ENCODE measurements at places on chromosomes 3 and 15.

DNA sequence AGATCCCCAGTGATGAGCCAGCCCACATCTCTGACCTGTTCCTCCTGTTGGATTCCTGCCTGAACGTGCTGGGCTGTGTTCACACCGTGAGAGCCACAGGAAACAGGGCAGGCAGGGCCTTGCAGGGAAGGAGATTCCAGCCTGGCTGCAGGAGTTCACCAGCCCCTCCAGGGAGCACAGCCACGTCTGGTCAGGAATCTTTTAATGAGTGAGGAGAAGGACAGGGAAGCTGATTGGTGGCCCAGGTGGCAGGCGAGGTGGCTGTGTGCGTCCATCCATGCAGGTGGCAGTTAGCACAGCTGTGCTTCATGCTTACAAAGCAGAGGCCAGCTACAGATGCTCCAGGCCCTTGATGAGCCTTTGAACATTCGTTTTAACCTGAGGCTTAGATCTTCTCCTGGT, 10.5 kb downstream of the LRRK1 start:
- no peak for DNase-seq

- no peak for DNase-seq
Observed at GRCh38 chr3:171729452-171730334, 80.6 kb downstream of the PLD1 start.

DNA sequence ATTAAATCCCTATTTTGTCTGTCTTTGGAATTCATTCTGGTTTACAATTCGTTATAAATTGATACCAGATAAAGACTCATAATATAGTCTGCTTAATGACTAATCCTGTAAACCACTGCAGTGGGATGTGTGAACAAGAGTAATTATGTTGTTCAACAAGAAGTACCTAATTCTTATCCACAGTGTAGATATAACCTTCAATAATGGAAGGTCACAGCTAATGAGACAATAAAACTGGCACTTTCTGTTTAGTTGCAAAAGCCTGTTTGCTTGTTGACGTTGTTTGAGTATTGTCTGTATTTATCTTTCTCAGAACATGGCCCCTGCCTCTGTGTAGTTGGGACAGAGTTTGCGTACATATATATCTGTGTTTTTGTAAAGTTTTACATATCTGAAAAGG, 26.7 kb downstream of the PIAS1 start:
- no peak for DNase-seq

DNA sequence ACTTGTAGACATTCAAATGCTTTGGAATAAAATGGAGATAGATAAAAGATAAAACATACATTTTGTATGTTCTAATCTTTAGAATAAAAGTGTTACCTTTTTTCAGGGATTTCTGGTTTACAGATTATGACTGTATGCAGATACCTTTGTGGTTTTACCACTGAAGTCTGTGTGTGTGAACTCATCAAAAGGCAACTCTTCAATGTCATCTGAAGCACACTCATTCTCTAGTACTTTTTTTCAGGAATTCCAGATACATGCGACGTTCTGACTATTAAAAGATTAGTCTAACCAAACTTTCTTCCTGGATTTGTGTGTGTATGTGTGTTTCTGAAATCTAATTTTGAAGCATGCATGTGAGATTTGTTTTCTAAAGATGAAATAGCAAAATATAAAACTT, 188.6 kb downstream of the NLGN1 start:
- no peak for DNase-seq

DNA sequence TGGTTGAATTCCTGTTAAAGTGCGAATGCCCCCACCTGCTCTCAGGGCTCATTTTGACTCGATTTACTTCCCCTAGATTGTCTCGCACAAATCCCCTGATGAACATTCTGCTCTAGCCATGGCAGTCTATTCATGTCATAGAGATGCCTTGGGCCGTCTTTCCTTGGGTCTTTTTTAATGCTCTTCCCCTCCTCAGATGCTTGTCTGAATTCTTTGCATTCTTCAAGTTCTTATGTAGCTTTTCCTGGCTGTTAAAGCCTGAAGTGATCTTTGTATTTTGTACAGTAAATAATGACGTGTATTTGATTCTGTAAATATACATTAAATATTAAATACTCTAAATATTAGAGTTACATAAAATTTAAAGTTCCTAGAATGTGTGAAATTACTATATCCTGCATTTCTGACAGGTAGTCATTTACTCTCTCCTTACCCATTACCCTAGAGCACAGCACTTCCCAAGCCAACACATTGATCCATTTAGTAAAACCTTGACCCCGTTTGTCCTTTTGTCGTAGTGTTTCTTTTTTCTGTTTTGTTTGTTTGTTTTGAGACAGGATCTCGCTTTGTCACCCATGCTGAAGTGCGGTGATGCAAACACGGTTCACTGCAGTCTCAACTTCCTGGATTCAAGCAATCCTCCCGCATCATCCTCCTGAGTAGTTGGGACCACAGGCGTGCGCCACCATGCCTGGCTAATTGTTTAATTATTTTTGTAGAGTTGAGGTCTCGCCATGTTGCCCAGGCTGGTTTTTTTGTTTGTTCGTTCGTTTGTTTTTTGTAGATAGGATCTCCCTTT, 47.9 kb downstream of the YEATS2 start:
- no peak for DNase-seq

GRCh38 chr15:44289259-44289790, 806 bp downstream of the GOLM2 start:
- no peak for DNase-seq

DNA sequence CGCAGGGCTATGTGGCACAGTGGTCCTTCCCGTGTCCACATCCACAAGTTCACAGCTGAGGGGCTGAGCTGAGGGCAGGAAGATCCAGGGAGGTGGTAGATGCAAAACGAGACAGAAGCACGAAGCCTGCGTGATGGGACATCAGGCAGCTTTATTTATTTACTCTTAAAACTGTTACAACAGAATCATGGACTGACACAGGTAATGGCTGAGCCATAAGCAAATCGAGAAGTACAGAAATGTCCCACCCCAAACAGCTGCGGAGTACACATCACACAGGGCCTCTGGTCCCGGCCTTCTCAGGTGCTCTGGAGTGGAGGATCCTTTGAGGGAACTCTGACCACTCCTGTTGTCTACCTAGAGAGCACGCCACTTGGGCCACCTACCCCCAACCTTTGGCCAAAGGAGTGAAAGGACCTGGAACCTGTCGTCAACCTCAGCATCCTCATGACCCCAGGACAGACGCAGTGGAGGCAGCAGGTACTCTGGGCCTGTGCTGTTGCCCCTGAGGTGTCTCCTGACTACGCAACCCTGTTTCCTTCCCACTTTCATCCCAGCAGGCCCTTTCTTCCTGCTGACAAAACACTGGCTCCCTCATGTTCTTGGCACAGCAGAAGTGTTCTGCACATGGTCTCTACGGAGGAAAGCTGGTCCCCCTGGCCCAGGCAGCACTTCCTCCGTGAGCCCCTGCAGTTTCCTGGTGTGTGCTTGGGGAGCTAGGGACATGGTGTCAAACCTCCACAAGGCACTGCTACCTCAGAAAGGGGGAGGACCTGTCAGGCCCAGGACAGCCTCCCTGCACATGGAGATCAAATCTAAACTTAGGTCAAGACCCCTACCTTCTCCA, 47.8 kb downstream of the DHX30 start:
- no peak for DNase-seq

DNA sequence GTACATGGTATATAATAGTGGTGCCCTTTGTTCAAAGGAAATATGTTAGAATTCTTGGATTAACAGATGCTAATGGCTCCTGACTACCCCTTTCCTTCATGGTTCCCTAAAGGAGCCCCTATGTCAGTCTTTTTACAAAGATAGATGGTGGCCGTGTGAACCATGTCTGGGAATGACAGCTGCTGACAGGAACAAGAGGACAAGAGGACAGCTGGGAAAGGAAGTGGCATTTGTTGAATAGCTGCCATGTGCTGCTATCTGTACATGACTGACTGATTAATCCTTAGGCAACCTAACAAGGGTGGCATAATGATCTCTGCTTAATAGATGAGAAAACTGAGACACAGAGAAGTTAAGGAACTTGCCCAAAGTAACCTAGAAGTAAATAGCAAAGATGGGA, 321.7 kb downstream of the ZNF621 start:
- no peak for DNase-seq

GRCh38 chr15:74454764-74455500, 6.0 kb downstream of the UBL7 start:
- DNase-seq: no peak

- no peak for DNase-seq
Observed at GRCh38 chr3:196662033-196662432, 22.5 kb downstream of the NRROS start.

DNA sequence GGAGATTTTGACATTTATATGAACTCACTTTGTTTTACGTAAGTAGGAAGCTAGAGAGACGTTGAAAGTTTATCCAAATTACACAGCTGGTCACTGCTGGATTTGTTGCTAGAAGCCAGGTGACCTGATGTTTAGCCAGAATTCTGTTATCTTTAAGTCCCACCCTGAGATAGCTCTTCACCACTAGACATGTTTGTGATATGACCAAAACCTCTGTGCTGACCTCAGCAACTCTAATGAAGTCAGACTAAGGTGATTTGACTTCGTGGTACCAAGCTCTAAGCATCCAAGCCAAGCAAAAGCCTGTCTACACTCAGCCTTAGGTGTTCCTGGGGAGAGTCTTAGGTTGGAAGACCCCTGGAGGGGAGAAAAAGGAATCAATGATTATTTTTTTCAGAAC, 102.4 kb downstream of the ARRDC4 start:
- no peak for DNase-seq

DNA sequence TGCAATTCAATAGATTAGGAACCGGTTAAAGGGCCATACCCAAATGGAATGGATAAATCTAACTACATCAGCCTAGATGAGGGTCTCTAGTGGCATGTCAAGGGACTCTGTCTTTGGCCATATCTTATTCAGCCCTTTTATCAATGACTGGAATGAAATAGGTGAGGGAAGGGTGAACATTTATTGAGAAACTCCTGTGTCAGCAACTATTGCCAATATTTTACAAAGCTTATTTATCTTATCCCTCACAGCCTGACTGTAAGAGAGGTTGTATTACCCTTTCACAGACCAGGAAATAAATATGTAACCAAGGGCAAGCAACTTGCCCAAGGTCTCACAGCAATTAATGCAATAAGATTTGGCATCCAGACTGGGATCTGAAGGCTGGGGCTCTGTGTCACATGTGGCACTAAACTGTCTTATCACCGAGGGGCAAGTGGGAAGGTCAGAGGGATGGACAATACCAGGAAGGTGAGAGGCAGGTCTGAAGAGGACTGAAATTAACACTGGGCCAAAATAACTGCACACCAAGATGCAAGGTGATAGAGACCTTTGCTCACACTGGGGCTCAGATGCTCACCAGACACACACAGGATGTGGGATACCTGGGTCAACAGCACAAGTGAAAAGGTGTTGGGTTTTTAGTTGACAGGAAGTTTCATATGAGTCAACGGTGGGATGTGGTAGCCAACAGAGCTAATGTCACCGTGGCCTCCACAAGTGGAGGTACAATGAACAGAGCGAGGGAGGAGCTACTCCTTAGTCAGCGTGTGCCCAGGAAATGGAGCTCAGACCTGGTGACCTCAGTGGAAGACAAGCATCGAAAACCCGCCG, 261.3 kb downstream of the RPLP1 start:
- peak; percentile 44 for DNase-seq

- DNase-seq: no peak
Observed at GRCh38 chr3:45123030-45123429, 23.1 kb downstream of the CDCP1 start.
